RPMI8226 (cell line): ENCODE measurements at places on chromosomes 4 and X.

DNA sequence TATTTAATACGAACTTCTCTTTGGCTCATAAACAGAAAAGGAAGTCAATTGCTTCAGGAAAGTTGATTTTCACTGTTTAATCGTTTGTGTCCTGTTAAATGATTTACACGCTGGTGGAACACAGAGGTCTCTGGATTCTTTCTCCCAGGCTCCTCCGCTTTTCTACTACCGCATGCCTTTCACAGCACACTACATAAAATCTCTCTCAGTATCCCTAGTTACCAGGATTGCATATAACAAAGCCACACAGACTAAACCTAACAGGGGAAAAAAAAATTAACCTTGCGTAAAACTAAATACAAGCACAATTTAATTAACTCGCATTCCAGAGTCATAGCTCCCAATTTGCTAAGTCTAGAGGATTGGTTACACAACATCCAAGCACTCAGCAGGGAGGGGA, 133.9 kb downstream of the CORIN start:
- no peak for DNase-seq

DNA sequence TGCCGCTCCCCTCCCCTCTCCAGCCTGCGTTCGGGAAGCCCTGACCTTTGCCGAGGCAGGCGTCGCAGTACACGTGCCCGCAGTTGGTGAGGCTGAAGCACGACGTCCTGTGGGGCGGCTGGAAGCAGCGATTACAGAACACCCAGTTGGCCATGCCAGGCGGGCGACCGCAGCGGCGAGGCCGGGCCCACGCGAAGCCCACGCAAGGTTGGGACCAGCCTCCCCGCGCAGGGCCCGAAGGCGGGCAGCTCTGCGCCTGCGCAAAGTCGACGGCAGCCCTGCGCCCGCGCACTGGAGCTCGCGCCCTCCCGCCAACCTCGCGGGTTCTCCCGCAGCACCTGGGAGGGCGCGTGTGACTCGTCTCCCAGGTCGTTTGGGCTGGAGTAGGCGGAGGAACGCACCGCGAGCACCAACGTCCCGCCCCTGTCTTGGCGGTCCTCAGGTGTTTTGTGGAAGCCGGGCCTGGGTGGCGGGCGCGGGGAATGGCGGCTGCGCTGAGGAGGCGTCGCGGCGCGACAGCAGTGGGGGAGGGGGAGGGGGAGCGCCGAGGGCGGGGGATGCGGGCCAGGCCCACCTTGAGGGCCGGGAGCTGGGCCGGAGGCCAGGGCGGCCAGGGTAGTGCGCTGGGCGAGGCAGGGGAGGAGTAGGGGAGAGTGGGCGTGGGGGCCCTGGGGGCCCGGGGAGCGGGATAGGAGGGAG, at the start of gene RNF212:
Gene RNF212 (minus strand): TSS at position 254 of the 699 bp plus-strand sequence. CDS start 100 bp downstream, at position 154.
- no peak for DNase-seq

DNA sequence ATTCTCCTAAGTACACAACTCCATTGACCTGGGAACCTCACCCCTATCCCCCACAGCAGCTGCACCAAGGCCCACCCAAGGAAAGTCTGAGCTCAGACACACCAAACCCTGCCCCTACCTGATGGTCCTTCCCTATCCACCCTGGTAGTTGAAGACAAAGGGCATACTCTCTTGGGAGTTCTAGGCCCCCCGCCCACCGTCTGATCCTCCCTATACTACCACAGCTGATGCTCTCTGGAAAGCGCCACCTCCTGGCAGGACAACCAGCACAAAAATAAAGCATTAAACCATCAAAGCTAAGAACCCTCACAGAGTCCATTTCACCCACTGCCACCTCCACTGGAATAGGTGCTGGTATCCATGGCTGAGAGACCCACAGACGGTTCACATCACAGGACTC, 83.6 kb downstream of the ANAPC10 start:
- no peak for DNase-seq

GRCh38 chrX:7072856-7073255, 74.7 kb upstream of the STS start:
- DNase-seq = no peak

DNA sequence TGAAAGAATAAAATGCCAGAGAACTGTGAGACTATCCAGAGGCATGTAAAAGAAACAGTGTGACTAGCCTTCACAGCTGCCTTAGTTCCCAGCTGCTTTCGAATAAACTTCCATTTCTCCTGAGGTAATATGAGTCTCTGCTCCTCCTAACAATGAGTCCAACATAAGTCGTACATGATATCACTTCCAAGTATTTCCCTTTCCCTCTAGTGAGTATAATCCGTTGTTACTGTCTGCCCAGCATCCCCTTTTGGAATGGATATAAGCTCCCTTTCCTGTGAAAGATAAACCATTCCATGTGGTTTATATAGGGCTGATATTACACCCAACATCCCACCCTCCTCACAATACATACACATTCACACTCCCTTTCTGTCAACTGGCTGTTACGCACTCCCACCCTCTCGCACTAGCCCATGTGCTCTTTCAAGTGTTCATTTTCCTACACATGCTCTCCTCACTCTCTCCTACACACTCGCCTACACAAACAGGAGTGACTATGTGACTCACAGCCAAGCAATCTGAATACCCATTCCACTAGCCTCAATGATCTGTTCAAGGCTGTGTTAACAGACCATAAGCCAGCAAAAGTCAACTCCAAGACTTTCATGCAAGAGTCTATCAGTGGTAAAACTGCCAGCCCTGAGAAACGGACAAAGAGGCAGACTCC, 5.0 kb downstream of the NAF1 start:
- no peak for DNase-seq

GRCh38 chr4:86302830-86303229, 57.0 kb downstream of the MAPK10 start:
- DNase-seq = no peak

DNA sequence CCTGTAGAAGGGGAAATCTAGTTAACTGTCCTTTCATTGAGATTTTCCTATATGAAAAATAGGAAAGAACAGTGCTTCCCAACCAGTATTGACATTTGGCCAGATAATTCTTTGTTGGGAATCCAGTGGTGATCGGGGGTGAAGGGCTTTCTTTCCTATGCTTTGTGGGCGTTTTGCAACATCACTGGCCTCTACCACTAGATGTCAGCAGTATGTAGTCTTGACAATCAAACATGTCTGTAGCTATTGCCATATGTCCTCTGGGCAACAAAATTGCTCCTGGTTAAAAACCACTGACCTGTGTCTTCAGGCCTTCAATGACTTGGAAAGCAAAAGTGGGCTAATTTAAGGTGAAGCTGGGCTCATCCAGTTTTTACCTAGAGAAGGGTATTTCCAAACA, 658.5 kb downstream of the DACH2 start:
- peak; percentile 8 for DNase-seq

DNA sequence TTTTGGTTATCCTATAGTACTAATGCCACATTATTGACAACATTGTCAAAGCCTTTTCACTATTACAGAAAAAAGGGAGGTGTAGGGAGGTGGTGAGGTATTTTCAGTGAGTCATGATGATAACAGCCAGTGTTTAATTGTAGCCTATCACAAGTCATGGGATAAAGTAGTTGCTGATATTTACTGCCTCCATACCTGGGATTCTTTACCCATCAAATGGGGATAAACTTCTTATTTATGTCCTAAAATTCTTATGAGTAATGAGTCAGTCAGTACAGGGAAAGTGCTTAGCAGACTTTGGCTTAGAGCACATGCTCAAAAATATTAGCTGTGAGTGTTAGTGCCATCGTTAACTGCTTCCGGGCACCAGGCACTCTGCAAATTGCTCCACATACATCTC, 25.7 kb downstream of the ADGRG2 start:
- DNase-seq = no peak

DNA sequence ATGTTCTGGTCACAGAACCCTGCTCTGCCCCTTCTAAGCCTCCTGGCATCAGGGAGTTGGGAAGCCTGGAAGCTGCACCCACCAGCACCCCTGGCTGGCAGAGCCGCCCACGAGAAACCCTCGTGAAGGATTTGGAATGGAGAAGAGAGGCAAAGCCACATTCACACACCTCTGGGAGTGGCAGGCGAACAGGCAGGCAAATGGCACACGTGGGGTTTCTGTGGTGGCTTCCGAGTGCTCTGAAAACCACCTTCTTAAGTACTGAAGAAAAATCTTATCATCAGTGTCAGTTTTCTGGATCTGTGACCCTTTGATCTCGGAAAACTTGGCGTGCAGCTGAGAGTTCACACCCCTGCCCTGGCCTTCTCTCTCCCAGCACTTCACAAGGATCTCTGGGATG, 442.2 kb upstream of the FRG1 start:
- DNase-seq = no peak

DNA sequence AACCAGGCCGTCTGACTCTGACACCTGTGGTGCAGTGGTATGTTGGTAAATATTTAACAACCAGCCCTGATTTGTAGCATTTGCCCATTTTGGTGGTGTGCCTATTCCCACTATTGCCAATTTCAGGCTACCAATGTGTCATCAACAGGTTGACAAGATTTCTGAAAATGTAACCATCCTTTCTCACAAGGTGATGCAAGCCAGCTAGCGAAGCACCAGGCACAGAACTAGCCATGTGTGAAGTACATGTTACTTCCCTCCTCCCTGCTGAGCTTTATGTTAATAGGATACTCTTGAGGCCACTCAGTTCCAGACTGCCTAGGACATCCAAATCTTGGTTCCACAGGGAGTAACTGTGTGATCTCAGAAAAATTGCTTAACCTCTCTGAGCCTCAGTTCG, 7.2 kb upstream of the MAMLD1 start:
- DNase-seq = no peak

DNA sequence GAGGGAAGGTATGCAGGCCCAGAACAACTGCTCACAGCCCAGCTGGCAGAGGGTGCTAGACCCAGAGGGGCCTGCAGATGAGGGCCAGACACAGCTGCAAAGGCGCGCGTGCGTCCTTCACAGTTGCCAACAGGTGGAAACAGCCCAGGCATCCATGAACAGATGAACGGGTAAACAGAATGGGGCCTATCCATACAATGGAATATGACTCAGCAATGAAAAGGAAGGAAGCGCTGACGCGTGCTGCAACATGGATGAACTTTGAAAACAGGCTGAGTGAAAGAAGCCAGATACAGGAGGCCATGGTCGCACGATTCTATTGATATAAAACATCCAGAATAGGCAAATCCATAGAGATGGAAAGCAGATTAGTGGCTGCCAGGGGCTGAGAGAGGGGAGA, 83.1 kb upstream of the DDX3X start:
- no peak for DNase-seq

DNA sequence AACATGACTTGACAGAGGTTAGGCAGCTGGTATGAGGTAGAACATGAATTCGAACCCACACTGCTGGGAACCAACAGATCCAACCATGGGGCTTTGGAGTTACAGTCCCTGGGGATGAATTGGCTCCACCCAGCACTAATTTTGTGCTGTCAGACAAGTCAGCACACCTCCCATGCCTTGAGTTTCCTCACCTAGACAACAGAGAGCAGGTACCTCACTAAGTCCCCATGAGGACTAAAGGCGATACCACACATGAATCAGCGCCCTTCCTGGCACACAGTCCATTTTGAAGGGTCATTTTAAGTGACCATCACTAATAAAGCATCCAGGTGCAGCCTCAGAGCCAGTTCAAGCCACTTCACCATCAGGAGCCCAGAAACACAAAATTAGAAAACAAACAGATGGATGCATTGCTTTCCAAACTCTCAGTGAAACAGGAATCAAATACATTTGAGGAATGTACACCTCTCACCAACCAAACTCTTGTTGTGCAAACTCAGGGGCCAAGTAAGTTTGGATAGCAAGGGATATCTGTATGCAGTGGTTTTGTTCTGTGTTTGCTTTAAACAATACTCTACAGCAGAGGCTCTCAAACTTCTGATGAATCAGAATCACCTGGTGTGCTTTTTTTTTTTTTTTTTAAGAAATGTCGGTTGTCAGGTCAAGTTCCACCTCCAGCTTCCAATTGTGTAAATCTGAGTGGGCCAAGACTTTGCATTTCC, 10.1 kb downstream of the IDS start:
- no peak for DNase-seq
